ENCODE measurements at places on chromosomes 7 and 10. TPM values are rescaled to one million over a fixed set of nuclear protein-coding genes. Genes with fewer than 3 reads are reported as not detected.

- no peak for DNase-seq
Measured at GRCh38 chr10:112991888-112992491, 41.9 kb downstream of the TCF7L2 start.

DNA sequence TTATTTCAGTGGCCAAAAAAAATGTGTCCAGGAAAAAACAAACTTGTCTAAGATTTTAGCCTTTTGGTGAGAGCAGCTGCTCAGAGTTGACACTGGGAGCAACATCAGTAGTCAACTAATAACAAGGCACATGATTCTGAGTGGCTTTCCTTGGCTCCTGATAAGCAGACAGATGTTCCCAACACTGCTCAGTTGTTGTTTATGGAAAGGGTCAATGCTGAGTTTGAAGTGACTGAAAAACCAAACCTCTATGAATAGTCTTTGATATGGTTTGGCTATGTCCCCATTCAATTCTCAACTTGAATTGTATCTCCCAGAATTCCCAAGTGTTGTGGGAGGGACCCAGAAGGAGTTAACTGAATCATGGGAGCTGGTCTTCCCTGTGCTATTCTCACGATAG lies 12.3 kb downstream of the DYDC1 start:
- no peak for DNase-seq

- no peak for DNase-seq
Measured at GRCh38 chr7:154984601-154985188, 18.2 kb downstream of the PAXIP1 start.

- no peak for DNase-seq
Measured at GRCh38 chr7:8809320-8809719, 375.9 kb downstream of the NXPH1 start.

- no peak for DNase-seq
Measured at GRCh38 chr7:23100697-23101096, 4.9 kb upstream of the KLHL7 start.

DNA sequence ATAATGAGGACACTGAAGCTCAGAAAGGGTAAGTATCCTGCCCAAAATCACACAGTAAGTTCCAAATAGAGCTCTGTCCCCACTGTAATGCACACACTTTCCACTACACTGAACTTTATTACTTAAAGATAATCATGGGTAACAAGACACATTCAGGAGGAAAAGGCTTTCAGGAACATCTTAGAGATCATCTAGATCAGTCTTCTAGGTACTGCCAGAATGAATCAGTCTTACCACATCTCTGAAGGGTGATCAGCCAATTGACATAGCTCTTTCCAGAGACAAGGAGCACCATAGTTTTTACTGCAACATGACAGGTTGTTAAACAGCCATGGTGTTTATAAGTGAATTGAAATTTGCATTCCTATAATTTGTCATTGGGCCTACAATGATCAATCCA lies 5.4 kb upstream of the HERPUD2 start:
- no peak for DNase-seq

DNA sequence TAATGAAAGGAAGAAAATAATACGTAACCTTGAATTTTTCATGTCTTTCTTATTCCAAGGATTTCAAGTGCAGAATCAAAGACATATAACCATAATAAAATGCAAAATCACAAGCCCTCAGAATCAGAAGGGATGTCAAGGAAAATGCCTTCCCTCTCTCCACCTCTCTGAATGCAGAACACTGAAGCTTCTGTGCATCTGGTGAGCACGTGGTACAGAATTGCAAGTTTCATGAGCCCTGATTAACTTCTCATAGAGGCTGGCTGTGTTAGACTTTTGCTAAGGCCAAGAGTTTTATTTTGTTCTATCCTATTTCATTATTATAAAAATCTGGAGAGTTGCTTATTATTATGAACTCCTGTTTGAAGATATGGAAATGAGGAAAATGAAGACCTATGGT lies 533.7 kb upstream of the POM121L12 start:
- DNase-seq, result no peak

- no peak for DNase-seq
Measured at GRCh38 chr10:57699944-57700343, 567.8 kb downstream of the IPMK start.

DNA sequence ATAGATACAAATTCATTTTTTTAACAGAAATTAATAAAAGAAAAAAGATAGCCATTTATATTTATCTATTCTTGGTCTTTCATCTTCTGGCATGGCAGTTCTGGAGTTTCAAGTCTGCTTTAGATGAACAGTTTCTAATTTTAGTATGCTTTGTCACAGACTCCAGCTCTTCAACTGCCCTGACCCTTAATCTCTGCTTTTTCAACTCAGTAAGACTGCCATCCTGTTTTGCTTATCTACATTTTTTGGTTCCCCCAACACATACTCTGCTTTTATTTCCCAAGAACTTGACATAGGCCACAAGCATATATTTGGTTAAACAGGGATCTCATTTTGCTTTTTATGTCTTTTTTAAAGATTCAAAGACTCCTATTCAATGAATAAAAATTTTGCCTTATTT lies 309.3 kb upstream of the KCND2 start:
- no peak for DNase-seq

GRCh38 chr10:80924063-80924952 lies 386.6 kb downstream of the SH2D4B start:
- no peak for DNase-seq

GRCh38 chr7:120805636-120806388 lies 52.1 kb downstream of the TSPAN12 start:
- no peak for DNase-seq

- no peak for DNase-seq
Measured at GRCh38 chr7:138388673-138389491, 71.2 kb upstream of the TRIM24 start.

- no peak for DNase-seq
Measured at GRCh38 chr7:86908948-86909347, 150.5 kb downstream of the ELAPOR2 start.

DNA sequence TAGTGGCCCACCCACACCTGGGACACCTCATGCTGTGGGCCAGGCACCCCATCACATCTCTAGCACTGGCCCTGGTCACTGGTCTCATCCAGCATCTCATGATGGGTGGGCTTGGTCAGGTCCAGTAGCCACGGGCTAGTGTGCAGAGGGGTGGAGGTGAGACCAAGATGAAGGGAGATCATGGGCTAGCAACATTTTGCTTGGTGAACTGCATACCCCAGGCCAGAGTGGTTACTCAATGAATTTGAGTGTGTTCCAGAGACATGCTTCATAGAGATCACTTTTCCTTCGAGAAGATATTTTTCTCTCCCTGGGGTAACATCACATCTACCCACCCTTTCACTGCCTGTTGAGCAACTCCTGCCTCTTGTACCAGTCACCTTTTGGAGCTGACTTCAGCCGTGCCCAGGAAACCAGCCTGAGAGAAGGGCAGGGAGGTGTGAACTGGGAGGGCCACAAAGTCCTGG lies 44.2 kb downstream of the MINDY4 start:
- no peak for DNase-seq

GRCh38 chr10:7501157-7501556 lies 90.3 kb upstream of the SFMBT2 start:
- no peak for DNase-seq

- no peak for DNase-seq
Measured at GRCh38 chr7:151210087-151210854, at the start of gene H2BK1. H2BK1 (minus strand) TSS chr7:151210488; CDS start chr7:151210318, 170 bp downstream.

Gene SPOCK2
- total RNA-seq, result 7.5 TPM

Gene FLNC
- 1,261 TPM for total RNA-seq

Gene GPR158
- total RNA-seq, result 0.05 TPM

Gene EPO
- not detected for total RNA-seq

Gene FBXL13
- 0.32 TPM for total RNA-seq

Gene PSD
- 1.7 TPM for total RNA-seq

Gene HILPDA
- 14.0 TPM for total RNA-seq

Gene ADIRF
- 33.0 TPM for total RNA-seq

Gene HDAC9
- total RNA-seq, result 87.5 TPM

Gene SEMA3D
- 1.9 TPM for total RNA-seq

Gene CFAP70
- 1.4 TPM for total RNA-seq
